Heart right ventricle (tissue), 16 donors: ENCODE measurements at places on chromosomes 13 and 19. TPM values are rescaled to one million over a fixed set of nuclear protein-coding genes. Genes with fewer than 3 reads are reported as not detected.

Gene TGFB1
- 11.0 TPM for total RNA-seq

Gene NKPD1
- total RNA-seq: 0.06 TPM

Gene CEACAM16
- not detected for total RNA-seq

Gene ZNF559
- total RNA-seq: 13.7 TPM

Gene IGFL2
- not detected for total RNA-seq
